ENCODE measurements at places on chromosomes 4 and X.

DNA sequence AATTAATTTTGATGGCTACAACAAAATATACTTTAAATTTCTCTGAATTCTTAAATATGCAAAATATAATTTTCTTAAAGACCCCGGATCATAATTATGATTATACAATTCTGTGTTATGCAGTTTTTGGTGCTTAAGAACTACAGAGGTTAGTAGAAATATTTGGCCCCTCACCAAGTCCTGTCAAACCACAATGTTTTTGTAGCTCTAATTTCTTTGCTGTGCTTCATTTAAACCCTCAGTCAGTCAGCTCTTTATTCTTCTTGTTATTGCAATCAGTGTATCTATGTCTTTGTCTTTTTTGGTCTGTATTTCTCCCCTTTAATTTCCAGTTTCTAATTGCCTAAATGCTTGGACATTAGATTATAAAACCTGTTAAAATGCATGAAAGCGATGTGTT, 186.1 kb downstream of the CAMK2D start:
- DNase-seq: no peak

GRCh38 chr4:140857111-140857510, 100.9 kb upstream of the TBC1D9 start:
- no peak for DNase-seq

DNA sequence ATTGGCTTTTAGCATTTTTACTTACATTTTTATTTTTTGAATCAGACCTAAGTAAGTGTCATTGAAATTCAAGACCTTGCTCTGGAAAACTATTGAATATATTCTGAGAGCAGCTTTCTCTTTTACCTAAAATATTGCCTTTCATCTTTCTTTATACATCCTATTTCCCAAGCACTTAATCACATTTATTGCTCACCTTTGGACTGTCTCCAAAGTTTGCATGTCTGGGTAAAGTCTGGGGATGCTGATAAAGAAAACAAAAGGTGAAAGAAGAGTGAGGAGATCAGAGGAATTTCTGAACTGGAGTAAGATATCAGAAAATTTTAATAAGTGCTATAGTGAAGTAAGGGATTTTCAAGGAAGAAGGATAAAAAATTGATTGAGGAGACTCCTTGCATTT, 308.5 kb upstream of the AADAT start:
- DNase-seq: no peak

- DNase-seq: no peak
Observed at GRCh38 chr4:118005883-118006282, 28.4 kb upstream of the NDST3 start.

- DNase-seq: no peak
Observed at GRCh38 chrX:68919707-68920106, 90.9 kb downstream of the EFNB1 start.

GRCh38 chr4:3184725-3185124, 64.2 kb upstream of the MSANTD1 start:
- no peak for DNase-seq

- no peak for DNase-seq
Observed at GRCh38 chr4:68079928-68080327, 49.7 kb downstream of the TMPRSS11F start.

DNA sequence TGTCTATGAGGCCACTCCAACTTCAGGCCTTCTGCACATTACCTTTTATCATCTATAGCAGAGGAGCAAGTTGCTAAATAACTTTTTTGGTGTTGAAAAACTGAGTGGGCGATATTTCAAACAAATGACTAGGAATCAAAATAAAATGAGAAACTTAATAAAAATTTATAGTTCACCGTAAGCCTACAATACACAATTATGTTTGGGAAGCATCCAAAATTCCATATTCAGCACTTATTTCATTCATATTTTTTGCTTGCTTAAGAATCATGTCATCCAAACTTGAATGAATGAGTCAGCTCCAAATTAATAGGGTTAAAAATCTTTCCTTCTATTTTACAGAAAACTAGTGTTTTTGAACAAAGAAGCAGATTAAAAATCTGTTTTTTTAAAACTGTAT, 119.1 kb downstream of the SH3RF1 start:
- no peak for DNase-seq

DNA sequence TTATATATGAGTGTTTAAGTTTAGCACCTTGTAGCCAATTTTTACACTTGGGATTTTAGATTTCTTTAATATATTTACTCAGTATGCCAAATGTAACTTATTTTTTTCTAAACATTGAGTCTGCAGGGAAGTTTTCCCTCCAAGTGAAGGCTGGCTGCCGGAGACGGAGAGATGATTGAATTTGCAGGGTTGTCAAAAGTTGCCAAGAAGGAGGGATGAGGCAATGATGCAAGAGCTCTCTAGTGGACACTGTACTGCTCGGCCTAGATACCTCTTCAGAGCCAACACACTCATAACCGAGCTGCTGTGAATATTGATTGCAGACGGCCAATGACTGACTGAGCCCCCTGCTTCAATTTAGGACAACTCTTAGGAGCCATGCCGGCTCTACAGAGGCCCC, 318.6 kb upstream of the CASK start:
- DNase-seq: no peak

- DNase-seq: no peak
Observed at GRCh38 chr4:123469245-123469644, 72.7 kb downstream of the SPRY1 start.

- no peak for DNase-seq
Observed at GRCh38 chr4:138196153-138196552, 46.0 kb downstream of the SLC7A11 start.

GRCh38 chrX:111338095-111338698, 67.9 kb upstream of the CAPN6 start:
- DNase-seq: no peak

DNA sequence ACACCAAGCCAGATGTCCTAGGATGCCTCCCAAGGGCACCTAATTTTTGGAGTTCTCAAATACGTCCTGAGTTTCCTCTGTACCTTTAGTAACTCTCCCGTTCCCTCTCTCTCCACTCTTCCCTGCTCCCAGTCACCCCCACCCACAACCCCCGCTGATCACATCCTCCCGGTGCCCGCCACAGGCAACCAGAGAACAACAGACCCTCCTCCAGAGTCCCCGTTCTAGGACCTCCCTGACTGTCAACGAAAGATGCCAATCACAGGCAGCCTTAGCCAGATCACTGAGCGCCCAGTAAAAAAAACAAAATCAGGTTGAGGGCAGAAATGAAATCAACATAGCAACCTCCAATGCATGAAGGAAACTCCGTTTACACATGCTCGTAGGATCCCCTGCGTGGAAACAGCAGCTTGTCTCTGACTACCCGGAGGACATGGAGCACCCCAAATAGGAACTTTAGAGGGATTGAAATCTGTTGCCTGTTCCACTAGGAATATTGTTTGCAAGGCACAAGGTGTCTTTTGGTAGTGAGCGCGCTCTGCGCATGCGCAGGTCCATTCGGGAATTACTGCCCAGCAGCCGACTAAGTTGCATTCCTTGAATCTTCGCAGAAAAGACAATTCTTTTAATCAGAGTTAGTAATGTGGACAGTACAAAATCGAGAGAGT, at the start of gene GABRB1:
TSS of gene GABRB1 (plus strand) at position 557 of the 668 bp plus-strand sequence.
- no peak for DNase-seq

DNA sequence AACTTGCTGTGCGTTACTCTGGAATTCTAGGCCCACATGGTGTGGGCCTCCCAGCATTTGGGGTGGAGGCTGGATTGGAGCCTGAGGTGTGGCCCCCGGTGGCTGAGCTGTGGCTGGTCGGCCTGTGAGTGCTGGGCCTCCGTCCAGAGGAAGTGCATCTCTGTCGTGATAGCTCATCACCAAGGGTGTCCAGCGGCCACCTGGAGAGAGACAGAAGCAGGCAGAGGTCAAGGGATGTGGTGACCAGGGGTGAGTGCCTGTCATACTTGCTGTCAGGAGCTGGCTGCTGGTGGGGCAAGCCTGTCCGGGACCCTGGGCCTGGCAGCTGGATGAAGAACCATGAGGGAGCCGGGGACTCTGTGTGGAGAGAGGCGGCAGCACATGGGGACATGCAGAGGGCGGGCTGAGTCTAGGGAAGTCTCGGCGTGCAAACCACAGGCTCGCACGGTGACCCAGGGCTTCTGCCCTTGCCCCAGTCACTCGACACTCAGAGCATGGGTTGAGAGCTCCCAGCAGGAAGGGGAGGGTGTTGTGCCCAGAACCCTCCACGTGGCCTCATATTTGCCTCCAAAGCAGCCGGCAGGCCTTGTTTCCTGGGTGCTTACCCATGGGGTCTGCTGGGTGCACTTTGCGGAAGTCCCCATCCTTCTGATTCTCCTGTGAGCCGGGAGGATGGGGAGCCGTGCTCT, 6.2 kb downstream of the SORCS2 start:
- no peak for DNase-seq

- DNase-seq: no peak
Observed at GRCh38 chr4:88442689-88443191, 14.2 kb upstream of the HERC5 start.

- peak; percentile 34 for DNase-seq
Observed at GRCh38 chrX:123878252-123878721, 18.4 kb downstream of the XIAP start.

- DNase-seq: no peak
Observed at GRCh38 chrX:148372925-148373324, 127.5 kb upstream of the AFF2 start.

- no peak for DNase-seq
Observed at GRCh38 chr4:138602664-138603063, 360.5 kb upstream of the SLC7A11 start.

- DNase-seq: no peak
Observed at GRCh38 chrX:29528281-29528680, 687.1 kb upstream of the MAGEB2 start.

GRCh38 chr4:156961196-156962057, 10.2 kb downstream of the PDGFC start:
- DNase-seq: no peak

GRCh38 chrX:74133156-74133796, 170.7 kb upstream of the ZCCHC13 start:
- DNase-seq: peak; percentile 70

DNA sequence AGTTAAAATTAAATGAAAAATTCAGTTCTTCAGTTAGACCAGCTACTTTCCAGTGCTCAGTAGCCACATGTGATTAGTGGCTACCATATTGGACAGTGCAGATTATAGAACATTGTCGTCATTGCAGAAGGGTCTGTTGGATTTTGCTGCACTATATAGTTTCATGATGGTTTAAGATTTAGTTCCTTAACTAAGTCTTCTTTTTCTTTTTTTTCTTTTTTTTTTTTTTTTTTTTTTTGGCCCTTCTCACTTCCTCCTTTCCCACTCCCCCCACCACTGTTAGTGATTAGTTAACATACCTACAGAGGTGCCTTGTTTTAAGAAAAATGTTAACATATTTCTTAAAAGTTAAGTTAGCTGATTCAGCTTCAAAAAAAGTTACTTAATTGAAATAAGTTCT, 9.0 kb downstream of the RAB9A start:
- DNase-seq: no peak

GRCh38 chrX:11445540-11445939, 152.3 kb downstream of the AMELX start:
- DNase-seq: no peak

DNA sequence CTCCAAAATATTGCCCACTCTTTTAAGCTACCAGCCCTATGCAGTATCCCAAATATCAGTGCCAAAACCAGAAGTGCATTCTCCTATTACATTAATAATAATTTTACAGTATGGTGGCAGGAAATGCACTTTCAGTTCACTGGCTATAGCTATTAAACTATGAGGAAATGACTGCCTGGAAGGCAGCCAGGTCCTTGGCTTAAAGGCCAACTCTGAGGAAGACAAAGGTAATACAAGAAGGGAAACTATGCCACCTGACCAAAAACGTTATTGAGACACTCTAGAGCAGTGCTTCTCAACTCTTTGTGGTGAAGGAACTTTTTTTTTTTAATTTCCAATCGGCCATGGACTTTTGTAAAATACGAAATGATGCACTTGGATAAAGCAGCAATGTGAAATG, 133.6 kb upstream of the VAMP7 start:
- DNase-seq: no peak

DNA sequence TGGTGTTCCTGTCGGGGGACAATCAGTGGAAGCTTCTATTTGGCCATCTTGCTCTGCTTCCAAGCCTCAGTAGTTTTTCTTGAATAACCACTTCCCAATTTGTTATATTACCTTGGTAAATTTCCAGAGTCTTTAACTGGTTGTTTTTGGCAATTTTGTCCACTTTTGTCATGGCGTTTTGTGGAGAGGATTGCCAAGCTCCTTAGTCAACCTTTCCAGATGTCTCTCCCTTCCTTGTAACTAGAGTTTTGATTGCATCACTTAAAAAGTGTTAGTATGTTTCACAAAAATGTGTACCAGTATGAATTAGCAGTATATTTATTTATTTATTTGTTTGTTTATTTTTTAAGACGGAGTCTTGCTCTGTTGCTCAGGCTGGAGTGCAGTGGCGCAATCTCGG, 15.8 kb upstream of the UXT start:
- no peak for DNase-seq

GRCh38 chrX:153592966-153593688, 5.8 kb downstream of the CCNQ start:
- no peak for DNase-seq

DNA sequence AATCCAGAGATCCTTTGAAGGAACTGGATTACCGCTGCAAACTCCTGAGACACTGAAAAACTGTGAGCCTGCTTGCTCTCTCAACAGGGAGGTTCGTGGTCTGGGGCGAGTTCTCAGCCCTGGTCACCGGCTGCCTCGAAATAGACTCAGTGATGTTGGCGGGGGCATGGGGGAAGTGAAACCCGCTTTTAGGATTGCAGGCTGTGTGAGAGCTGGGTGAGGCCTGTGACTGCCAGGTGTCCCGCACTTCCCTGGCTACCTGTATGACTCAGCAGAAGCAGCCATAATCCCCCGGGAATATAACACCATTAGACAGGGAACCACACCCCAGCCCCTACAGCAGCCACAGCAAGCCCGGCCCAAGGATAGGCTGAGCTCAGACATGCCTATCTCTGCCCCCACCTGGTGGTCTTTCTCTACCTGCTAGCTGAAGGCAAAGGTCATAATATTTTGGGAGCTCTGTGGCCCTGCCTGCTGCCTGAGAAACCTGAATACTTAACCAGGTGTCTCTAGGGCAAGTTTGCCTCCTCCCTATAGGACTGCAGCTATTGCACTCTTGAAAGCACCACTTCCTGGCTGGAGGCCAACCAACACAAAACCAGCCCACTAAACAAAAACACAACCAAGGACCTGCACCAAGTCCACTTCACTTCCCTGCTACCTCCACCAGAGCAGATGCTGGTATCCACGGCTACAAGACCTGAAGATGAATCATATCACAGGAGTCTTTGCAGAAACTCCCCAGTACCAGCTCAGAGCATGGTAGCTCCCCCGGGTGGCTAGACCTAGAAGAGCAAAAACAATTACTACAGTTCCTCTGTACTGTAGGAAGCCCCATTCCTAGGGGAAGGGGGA, 202.0 kb downstream of the RRAGB start:
- no peak for DNase-seq

- peak; percentile 18 for DNase-seq
Observed at GRCh38 chrX:123920105-123920785, 41.3 kb upstream of the STAG2 start.

DNA sequence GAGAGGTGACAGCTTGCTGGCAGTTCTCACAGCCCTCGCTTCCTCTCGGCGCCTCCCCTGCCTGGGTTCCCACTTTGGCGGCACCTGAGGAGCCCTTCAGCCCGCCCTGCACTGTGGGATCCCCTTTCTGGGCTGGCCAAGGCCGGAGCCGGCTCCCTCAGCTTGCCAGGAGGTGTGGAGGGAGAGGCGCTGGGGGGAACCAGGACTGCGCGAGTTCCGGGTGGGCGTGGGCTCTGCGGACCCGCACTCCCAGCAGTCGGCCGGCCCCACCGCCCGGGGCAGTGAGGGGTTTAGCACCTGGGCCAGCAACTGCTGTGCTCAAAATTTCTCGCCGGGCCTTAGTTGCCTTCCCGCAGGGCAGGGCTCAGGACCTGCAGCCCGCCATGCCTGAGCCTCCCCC, 47.0 kb upstream of the PTPN13 start:
- no peak for DNase-seq

Measured in activated CD4-positive, alpha-beta T cell treated with anti-CD3 and anti-CD28 coated beads, Interleukin-2, Interleukin-4, amounts not matched to agents 100 ng/mL and 50 ng/mL, durations not matched to agents 16 hours and 8 hours (primary cell).